Kidney (tissue), 22 donors: ENCODE measurements at places on chromosomes 2 and 18.

GRCh38 chr2:181468811-181469210, 11.6 kb downstream of the ITGA4 start:
- no peak for DNase-seq

DNA sequence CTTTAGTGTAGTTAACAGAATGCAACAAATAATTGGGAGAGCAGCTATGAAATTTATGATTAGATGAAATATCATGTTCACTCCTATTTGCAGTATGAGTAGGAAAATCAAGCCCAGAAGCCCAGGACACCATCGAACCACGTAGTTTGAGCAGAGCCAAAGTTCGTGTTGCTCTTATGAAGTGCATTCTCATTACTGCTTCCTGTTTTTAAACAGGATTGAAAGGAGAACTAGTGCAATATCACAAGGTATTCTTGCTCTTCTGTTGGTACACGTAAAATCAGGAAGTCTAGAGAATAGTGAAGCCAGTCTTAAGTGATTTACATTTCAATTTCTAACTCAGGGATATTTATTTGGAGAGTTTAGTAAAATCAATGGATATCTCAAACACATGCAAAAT, 21.1 kb downstream of the ARHGAP15 start:
- DNase-seq: no peak

DNA sequence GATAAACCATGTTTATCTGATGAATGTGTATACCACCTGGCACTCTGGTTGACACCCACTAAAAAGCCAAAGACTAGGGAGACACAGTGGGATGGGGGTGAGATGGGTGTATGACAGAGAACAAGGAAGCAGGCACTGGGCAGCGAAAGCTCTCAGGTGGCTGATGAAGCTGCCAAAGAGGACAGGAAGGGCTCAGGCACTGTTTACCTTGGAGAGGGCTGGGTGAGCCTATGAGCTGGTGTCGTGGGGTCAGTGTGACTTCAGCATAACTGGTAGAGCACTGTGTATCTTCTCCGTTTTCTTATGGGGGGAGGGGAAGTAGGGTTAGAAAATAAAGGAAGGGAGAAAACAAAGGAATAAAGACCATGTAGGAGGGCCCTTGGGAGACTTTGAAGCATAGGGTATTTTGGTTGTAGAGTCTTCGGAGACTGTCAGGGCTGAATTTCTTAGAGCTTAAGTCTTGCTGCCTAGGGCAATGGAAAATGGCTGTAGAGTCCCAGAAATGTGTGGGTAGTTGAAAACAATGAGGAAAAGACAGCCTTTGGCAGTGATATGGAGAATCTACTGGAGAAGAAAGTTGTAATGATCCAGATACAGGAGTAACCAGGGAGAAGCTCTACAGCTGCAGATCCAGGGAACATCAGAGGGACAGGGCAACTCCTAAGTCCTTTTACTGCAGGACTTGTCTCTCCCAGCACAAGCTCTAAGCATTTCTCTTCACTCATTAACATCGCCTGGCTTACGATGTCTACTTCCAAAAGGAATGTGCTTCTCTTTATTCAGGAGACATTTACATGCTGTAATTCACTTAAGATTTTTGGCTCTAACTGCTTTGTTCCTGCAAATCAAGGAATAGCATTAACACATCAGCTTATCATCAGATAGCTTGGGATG, 120.0 kb downstream of the AQP4 start:
- DNase-seq: no peak

DNA sequence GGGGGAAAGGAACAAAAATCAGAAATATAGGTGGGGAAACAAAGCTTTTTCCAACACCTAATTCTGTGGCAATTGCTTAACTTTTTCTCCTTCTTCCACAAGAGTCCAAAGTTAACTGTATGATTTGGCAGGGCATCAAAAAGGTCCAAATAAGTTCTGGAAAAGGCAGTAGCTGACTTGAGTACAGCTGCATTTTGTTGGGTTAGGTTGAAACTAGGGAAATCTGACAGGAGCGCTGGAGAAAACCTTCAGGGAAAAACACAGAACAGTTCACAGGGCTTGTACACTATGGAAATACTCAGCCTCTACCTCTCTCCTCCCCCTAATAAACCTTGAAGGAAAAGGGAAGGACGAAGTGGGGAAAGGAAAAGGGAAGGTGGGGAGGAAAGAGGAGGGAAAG, 438.6 kb downstream of the ZEB2 start:
- DNase-seq: no peak

DNA sequence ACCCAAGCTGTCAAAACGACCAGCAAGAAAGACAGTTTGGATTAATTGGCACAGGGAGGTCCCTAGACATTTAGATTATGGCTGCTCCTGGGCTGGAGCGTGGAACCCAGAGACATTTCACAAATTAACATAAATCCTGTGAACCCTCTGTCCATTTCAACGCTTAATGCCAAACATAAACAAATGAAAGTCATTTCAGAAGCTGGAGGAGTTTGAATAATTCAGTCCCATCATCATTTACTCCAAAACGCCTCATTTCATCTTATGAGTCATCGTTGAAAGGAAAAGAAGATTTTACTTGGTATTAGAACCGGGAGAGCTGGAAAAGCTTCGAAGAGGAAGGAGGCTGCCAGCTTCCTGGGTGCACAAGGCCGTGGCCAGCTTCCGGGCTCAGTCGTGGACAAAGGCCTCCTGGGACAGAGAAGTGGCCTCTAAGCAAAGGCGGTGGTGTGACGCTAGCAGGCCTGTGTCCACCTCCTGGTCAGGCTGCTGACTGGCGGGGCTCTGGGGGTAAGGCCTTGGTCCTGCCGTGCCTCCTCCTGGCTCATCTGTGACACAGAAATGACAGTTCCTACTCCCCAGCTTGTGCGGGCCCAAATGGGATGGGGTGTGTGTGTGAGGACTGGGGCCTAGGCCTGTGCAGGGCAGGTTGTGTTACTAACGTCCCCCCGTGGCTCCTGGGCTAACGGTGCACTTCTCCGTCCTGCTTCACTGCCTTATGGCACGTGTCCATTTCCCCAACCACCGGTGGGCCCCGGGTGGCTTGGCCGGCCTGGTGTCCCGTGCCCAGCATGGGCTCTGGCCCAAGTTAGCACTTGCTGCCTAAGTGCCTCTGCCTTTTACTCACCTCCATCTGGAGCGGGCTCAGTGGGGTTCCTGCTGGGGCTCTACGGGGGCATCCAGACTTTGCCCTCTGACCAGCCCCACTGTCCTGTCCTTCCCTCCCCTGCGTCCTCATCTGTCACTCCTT, 71.6 kb downstream of the RRM2 start:
- DNase-seq: no peak

GRCh38 chr2:230124757-230125431, 56.2 kb upstream of the SLC16A14 start:
- DNase-seq: no peak

DNA sequence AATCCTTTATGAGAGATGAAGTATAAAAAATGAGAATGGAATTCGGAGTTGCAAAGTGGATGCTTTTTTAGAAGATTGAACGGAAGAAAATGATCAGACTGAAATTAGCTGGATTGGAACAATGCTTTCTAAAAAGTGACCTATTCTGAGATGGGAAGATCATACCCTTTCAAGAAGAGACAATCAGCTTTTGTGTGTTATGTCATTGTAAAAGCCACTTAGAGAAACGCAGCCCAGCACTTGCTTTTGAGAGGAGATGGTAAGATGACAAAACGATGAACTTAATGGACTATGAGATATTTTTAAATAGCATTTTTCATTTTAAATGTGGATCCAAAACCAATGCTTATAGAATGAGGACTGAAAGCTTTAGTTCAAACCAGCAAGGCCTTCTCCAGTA, 871.4 kb upstream of the KLHL29 start:
- DNase-seq: no peak

DNA sequence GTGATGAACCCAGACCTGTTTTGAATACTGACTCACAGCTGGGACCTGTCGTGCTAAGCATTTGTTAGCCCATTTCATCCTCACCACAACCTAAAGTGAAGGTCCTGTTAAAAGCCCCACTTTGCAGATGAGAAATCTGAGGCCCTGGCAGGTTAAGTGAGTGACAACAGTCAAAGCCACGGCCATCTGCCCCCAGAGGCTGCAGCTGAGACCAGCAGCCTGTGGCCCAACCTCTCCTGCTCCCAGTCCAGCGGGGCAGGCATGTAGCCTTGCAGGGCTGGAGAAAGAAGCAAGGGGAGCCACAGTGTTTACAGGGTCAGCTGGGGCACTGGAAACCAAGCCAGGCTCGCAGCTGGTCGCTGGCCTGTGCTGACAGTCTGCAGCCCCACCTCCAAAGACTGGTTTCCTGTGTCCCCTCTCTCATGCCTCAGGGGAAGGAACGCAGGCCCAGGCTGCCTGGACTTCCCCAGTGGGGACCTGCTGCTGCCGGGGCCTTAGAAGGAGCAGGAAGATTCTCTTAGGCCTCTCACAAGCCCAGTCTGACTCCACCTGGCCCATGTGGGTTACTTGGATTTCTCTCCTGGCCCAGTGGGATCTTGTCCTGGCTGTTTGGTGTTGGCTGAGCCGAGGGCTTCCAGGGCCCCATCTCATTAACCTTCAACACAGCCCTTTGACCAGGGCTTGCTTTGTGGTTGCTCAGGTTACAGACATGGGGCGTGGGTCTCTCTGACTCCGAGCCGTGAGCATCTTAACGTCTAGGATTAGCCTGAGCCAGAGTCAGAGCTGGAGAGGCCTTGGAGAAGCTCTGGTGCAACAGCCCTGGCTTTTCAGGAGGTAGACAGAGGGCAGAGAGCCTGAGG, 1.7 kb downstream of the INPP5D start:
- DNase-seq: peak; percentile 70

- DNase-seq: no peak
These were observed 1.0 kb downstream of the VIT start for GRCh38 chr2:36697424-36698066.
